ENCODE measurements at places on chromosomes 5 and 9.

GRCh38 chr5:10173716-10174115 lies 76.0 kb downstream of the ATPSCKMT start:
- no peaks in the 10 kb centered on the region for H3K4me1 ChIP-seq
- H3K4me3 ChIP-seq: no peak overlapping the region
- H3K27ac ChIP-seq: no peak overlapping the region
- no peaks in the 10 kb centered on the region for H3K36me3 ChIP-seq
- H3K27me3 ChIP-seq: no peaks in the 10 kb centered on the region

- H3K36me3 ChIP-seq: peaks cover 17% of the 10 kb centered on the region
- H3K27me3 ChIP-seq: no peaks in the 10 kb centered on the region
- no peak for DNase-seq
- H3K4me3 ChIP-seq: no peak overlapping the region
- H3K27ac ChIP-seq: peak overlapping the region; percentile 2
These were observed 94.1 kb downstream of the SUSD1 start for GRCh38 chr9:112080831-112081542.

DNA sequence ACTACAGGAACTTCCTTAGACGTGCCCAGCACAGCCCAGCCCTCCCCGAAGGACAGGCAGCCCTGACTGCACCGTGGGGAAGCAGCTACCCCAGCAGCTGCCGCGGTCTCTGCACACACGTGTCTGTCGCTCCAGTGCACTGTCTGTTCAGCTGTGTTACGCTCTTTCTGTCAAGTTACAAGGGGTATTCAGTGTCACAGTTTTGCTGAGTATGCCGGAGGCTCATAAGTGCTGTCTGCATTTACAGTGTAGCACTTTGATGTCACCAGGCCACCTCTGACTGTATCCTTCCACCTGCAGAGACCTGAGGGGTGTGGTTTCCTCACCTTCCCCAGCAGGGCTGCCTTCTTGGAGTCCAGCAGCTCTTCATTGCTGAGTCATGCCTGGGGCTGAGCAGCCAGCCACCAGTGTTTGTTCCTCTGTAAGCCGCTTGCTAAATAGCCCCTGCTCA lies 126.8 kb downstream of the EHMT1 start:
- DNase-seq: no peak
- H3K36me3 ChIP-seq: peaks cover 19% of the 10 kb centered on the region
- no peaks in the 10 kb centered on the region for H3K27me3 ChIP-seq
- peak overlapping the region; percentile 53 for H3K27ac ChIP-seq
- no peak overlapping the region for H3K4me3 ChIP-seq

DNA sequence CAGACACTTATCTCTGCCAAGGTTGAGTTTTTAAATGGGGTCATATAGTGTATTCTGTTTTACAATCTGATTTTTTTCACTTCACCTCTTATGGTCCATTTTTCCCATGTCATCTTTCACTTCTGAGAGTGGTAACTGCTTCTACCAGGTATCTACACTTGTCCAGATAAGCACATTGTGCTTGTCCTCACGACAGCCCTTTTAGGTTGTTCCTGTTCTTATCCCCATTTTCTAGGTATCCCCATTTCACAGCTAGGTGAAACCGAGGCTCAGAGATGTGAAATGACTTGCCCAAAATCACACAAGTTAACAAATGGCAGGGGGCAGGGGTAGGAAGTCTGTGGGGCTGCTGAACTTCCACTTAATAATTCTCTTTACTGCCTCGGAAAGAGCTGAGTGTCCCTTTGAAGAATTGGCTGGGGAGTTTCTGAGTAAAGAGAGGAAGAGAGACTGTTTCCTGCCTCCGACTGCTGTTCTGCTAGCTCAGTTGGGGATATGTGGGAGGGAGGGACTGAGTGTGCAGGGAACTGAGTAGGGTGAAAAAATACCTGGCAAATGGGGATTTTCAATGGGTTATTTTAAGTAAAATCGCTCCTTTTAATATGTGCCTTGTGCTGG lies 255.4 kb downstream of the GRIA1 start:
- no peak overlapping the region for H3K4me3 ChIP-seq
- no peaks in the 10 kb centered on the region for H3K4me1 ChIP-seq
- DNase-seq: no peak
- peaks cover 9% of the 10 kb centered on the region for H3K27me3 ChIP-seq

- H3K4me3 ChIP-seq: no peak overlapping the region
- H3K4me1 ChIP-seq: no peaks in the 10 kb centered on the region
- peaks cover 1% of the 10 kb centered on the region for H3K36me3 ChIP-seq
These were observed 66.1 kb downstream of the FGF1 start for GRCh38 chr5:142619815-142620214.

DNA sequence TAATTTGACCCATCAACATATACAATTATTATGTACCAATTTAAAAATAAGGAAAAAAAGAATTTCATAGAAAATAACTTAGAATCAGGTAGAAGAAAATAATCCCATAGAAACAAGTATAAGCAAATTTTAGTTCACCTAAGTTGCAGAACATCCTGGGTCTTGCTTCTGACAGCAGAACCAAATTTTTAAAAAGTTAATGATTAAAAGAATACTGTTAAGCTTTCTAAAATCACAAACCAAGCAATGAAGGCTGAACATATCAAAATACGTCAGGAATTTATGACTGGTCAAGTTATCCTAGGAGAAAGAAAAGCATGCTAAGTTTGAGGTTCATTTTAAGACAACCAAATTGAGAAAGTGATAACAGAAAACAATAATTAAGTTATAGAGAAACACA lies 650.9 kb downstream of the PTPRD start:
- H3K36me3 ChIP-seq: no peaks in the 10 kb centered on the region
- H3K4me3 ChIP-seq: no peak overlapping the region
- H3K27ac ChIP-seq: no peak overlapping the region
- peaks cover 5% of the 10 kb centered on the region for H3K4me1 ChIP-seq
- H3K27me3 ChIP-seq: peaks cover 4% of the 10 kb centered on the region
- no peak for DNase-seq

DNA sequence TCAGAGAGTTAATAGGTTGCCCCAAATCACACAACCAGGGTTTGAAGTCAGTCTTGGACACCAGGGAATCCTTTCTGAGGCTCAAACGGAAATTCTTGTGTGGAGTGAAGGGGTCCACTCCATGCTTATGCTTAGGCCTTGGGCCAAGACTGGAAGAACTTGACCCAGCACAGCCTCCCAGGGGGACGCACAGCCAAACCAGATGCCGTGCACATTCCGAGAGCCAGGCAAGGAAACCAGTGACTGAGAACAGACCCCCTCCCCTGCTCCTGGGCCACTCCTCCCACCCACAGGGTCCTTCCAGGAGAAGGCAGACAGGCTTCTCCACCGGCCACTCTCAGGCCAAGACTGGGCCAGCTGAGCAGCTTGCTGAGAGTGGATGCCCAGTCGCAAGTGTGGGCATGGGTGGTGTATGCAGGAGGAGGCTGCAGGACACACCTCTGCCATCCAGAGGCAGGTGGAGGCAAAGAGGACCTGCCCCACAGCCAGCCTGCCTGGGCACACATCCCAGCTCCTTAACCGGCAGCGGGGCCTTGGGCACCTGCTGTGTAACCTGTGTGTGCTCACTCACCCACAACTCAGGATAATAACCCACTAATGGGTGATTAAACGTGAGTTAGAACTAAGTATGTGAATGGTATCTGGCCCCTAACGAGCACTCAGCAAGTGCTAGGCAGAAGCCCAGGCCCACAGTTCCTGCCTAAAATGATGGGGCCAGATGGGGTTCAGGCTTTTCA lies 38.0 kb downstream of the NIPAL4 start:
- no peaks in the 10 kb centered on the region for H3K27me3 ChIP-seq
- no peaks in the 10 kb centered on the region for H3K4me1 ChIP-seq
- peaks cover 6% of the 10 kb centered on the region for H3K36me3 ChIP-seq
- no peak overlapping the region for H3K27ac ChIP-seq

GRCh38 chr5:111133436-111133751 lies 41.2 kb downstream of the WDR36 start:
- H3K27me3 ChIP-seq: no peaks in the 10 kb centered on the region
- H3K4me1 ChIP-seq: no peaks in the 10 kb centered on the region
- H3K27ac ChIP-seq: no peak overlapping the region
- H3K36me3 ChIP-seq: peaks cover 3% of the 10 kb centered on the region
- H3K4me3 ChIP-seq: no peak overlapping the region
- DNase-seq: no peak

DNA sequence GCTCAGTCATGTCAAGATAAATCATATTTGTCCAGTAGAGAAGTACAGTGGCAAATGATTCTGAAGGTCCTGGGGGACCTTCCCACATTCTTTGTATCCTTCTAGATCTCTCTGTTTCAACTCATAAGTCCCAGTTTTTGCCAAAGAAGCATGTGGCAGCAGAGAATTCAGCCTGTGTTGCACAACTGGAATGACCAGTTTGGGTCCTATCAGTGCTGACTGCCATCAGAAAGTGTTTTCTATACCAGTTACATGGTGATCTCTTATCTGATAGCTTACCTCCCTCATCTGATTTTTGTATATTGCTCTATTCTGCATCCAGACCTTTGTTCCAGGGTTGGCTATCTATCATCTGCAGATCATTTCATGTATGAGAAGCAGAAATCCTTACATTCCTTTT lies 21.7 kb downstream of the GM2A start:
- peak overlapping the region; percentile 12 for H3K27ac ChIP-seq
- peaks cover 9% of the 10 kb centered on the region for H3K4me1 ChIP-seq
- no peaks in the 10 kb centered on the region for H3K36me3 ChIP-seq
- H3K27me3 ChIP-seq: no peaks in the 10 kb centered on the region
- no peak overlapping the region for H3K4me3 ChIP-seq
- no peak for DNase-seq

- no peaks in the 10 kb centered on the region for H3K36me3 ChIP-seq
- no peaks in the 10 kb centered on the region for H3K4me1 ChIP-seq
These were observed 92.4 kb upstream of the CXCL14 start for GRCh38 chr5:135671052-135671705.

GRCh38 chr5:116772806-116773205 lies 198.2 kb upstream of the SEMA6A start:
- H3K4me3 ChIP-seq: no peak overlapping the region
- no peaks in the 10 kb centered on the region for H3K36me3 ChIP-seq
- H3K27me3 ChIP-seq: peaks cover 21% of the 10 kb centered on the region
- H3K27ac ChIP-seq: no peak overlapping the region
- no peak for DNase-seq
- peaks cover 24% of the 10 kb centered on the region for H3K4me1 ChIP-seq

GRCh38 chr9:72349911-72350310 lies 15.1 kb downstream of the ZFAND5 start:
- no peak for DNase-seq
- peaks cover 15% of the 10 kb centered on the region for H3K36me3 ChIP-seq
- H3K27ac ChIP-seq: no peak overlapping the region
- H3K27me3 ChIP-seq: no peaks in the 10 kb centered on the region
- no peak overlapping the region for H3K4me3 ChIP-seq

Measured in progenitor cell of endocrine pancreas (in vitro differentiated cells).